GM12892 (cell line): ENCODE measurements at places on chromosomes 1 and 21.
A peak's percentile ranks its signal among the peaks of the same experiment; 100 is the strongest.

GRCh38 chr1:117051224-117052064 is 8.7 kb upstream of the TTF2 start:
- DNase-seq: peak; percentile 36

- no peak for DNase-seq
These were observed 328.9 kb downstream of the PTBP2 start for GRCh38 chr1:97050506-97050905.

DNA sequence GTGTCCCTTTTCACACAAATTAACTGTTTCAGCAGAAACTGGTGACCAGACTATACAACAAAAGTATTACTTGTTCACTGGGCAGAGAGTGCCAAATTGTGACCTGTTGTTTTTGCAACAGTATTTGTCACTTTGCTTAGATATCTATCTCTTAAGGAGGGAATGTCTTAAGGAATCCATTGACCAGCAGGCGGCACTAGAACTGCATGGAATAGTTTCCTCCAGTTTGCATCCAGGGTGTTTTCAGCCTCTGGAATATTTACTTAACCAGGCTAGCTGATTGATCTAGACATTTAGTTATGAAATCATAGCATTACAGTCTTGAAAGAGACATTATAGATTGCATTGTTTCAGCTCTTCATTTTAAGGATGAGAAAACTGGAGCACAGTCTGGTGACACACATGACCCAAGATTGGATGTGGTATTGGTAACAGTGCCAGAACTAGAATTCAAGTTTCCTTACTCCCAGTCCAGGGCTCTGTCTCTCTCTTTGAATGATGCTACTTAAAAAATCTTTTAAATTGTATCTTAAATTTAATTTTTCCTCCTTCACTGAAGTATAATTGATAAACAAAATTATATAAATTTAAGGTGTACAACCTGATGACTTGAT is 16.9 kb downstream of the RPTN start:
- DNase-seq: no peak

DNA sequence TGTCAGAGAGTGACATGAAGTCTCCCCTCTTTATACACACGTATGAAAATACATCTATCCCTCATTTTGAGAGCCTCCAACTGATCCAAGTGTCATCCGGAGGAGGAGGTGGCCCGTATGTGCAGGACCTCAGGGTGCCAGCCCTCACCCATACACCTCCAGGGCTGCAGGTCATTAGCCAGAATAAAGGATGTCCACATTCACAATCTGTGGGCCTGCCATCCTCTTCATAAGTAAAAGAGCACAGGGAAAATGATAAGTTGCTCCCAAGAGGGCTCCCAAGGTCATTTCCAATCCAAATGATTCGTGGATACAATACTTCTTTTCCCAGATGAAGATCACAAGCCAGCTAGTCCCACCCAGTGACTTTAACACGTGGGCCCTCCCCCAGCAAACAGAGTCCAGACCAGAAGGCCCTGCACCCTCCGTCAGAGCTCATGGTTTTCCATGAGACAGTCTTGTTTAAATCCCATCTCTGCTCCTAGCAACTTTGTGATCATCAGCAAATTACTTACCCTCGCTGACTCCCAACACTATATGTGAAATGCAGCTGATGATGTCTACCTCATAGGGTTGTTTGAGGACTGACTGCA is 28.6 kb downstream of the RNASEL start:
- no peak for DNase-seq

DNA sequence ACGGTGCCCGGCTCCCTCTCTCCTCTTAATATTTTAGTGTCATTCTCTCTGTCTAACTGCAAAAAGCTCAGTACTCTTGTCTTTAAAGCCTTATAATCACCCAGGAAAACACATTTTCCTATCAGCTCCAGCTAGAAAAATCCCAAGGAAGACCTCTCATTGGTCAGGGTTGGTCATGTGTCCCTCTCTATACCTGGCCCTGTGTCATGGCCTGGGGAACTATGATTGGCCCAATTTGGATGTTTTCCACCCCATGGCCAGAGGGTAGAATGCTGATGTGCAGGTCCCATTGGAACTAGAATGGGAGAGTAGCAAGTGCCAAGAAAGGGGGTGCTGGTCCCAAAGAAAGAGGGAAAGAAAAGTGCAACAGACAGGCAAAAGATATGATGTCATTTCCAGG is 27.3 kb downstream of the CAMK2N1 start:
- DNase-seq: no peak

GRCh38 chr1:21909787-21910503 is 27.2 kb downstream of the HSPG2 start:
- peak; percentile 61 for DNase-seq

DNA sequence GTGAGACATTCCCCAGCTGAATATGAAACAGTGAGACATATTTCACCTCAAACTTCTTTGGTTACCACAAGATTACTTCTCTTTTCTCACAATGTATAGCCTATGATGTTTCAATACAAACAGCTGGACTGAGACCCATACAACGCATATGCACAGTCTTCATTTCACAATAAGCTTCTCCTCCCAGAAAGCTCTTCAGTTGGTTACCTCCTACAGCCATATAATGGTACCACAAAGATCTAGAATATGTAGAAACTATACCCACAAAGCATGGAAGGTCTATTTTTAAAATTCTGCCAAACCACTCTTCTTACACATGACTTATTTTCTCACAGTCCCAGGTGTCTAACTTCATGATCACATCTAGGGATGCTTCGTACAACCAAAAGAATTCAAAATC is 70.8 kb downstream of the JAK1 start:
- no peak for DNase-seq

- no peak for DNase-seq
These were observed 231.7 kb upstream of the AJAP1 start for GRCh38 chr1:4422504-4423289.

- DNase-seq: no peak
These were observed 13.4 kb downstream of the L1TD1 start for GRCh38 chr1:62208087-62208486.
